ENCODE measurements at places on chromosomes 16 and 17.

DNA sequence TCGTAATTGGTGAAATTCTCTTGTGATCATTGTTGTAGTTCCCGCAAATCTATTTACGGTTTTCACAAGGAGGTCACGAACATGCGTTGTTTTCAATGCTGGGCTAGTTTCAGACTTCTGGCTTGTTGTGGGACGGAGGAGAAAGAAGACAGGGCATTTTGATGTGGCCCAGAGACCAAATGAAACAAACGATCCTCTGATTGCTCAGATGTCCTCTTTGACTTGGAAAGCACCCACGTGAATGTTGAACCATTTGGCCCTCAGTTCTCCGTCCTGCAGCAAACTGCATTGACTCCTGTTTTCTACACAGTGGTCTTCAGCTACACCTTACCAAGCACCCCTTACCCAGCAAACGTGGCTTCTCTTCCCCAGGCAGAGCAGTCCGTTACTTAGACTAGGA is 391.0 kb downstream of the WWOX start:
- no peak for DNase-seq

- DNase-seq: no peak
Observed at GRCh38 chr16:73027685-73028111, 20.2 kb downstream of the ZFHX3 start.

DNA sequence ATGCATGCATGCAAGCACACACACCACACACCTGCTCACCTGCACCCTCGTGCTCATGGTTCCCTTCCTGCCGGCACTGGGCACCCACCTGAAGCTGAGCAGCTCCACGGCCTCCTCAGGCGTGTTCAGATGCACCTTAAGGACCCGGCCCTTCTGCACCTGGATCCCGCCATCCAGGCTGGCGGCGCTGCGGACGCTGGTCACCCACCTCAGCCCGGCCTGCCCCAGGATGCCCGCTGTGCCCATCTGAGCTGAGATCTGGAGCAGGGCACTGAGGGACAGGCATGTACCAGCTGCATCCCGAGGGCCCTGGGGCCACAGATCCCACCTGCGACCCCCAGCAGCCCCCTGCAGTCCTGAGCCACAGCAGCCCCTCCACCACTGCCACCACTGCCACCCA is 110.0 kb downstream of the LITAF start:
- no peak for DNase-seq

GRCh38 chr17:76428511-76428910 is 24.4 kb downstream of the UBE2O start:
- DNase-seq: no peak

- no peak for DNase-seq
Observed at GRCh38 chr17:48113201-48113676, 5.7 kb downstream of the SNX11 start.

- no peak for DNase-seq
Observed at GRCh38 chr17:32226886-32227285, 38.7 kb upstream of the RHBDL3 start.

DNA sequence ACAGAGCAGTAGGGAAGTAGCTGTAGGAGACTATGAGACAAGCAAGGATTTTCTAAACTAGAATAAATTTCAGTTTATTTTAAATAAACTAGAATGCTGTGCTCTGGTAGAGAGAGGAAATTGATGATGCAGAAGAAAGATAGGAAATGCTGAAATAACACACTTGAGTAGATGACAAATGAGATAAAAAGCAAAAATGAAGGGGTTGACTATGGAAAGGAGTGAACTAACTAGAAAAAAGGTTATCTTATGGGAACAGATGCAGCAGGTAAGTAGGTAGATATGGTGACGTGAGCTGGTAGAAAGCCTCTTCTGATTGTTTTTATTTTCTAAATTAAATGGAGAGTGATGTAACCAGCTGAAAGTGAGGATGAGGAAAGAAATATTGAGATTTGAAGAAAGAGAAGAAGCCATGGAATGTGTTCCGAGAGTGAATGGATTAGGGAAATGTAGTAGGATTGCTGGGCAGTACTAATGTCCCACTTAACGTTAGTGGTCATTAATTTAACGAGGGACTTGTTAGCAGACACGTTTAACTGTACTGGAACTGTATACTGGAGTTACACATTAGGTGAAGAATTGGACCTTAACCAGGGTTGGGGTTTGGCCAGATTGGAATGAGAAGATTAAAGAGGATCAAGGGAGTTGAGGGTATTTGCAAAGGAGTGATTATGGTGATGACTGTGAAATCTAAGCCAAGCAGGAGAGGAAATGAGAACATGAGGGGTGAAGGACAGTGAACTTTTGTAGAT is 196.5 kb downstream of the TANC2 start:
- DNase-seq: no peak
